ENCODE measurements at places on chromosomes 2 and 18. TPM values are rescaled to one million over a fixed set of nuclear protein-coding genes. Genes with fewer than 3 reads are reported as not detected.

The CIDEA gene
- not detected for total RNA-seq

The STRN gene
- 3.8 TPM for total RNA-seq

The CHRNA1 gene
- not detected for total RNA-seq

The SLC30A3 gene
- total RNA-seq = 2.6 TPM

The FAM161A gene
- 8.6 TPM for total RNA-seq

The ADGRF3 gene
- 0.47 TPM for total RNA-seq

The TRIM43 gene
- total RNA-seq = 6.3 TPM
